ENCODE measurements at places on chromosomes 7 and 10.
A peak's percentile ranks its signal among the peaks of the same experiment; 100 is the strongest.

DNA sequence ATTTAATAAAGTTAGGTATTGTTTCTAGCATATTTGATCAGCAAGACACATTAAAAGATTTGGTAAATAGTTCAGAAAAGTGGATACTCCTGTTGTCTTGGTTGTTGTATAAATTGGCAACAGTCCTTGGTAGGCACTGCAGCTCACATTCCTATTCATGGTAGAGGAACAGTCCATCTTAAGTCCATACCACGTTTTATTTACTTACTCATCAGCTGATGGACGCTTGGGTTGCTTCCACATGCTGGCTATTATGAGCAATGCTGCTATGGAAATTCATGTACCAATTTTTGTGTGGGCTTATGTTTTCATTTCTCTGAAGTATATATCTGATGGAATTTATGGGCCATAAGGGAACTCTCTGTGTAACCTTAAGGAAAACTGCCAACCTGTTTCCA, 43.3 kb downstream of the C10orf120 start:
- no peak for DNase-seq

DNA sequence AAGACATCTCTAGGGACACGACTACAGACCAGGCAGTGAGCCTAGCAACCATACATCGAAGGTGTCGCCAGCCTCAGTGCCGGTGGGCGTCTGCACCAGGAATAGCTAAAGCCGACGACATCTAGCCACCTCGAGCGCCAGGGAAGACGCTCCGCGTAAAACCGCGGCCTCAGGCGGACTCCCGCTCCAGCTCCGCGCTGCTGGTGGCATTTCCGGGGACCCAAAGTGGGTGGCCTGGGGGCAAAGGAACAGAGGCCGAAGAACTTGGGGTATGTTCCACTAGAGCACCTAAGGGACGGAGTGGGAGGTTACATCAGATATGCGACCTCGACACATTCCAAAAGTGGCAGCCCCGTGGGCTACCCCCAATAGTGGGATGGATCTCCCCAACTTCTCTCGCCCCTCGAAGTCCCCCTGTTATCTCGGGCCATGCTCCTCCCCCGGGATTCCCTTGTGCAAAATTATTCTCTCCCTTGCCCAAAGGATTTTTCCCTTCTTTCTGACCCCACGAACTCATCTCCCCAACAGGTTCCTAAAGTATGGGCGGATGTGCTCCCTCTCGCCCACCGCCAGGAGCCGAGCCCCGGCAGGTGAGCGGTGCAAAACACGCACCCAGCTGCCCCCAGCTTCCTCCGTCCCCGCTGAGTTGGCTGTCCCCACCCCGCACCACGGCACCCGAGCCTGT, 1.2 kb downstream of the KCNMA1 start:
- no peak for DNase-seq

DNA sequence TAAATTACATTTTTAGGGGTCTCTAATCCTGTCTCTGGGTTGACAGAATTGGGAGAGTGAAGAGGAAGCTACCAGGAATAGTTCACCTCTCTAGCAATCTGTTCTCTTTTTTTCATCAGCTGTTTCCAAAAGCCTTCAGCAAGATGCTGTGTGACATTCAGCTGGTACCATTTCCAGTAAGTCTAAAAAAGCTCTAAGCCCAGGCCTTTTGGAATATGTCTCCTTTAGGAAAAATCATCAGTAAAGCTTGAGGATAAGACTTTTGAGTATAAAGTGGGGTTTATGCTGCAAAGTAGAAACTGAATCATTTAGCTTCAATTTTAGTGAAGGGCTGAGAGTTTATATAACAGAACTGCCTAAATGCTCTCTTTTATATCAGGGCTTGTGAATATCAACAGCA, 81.5 kb downstream of the CCNY start:
- no peak for DNase-seq

DNA sequence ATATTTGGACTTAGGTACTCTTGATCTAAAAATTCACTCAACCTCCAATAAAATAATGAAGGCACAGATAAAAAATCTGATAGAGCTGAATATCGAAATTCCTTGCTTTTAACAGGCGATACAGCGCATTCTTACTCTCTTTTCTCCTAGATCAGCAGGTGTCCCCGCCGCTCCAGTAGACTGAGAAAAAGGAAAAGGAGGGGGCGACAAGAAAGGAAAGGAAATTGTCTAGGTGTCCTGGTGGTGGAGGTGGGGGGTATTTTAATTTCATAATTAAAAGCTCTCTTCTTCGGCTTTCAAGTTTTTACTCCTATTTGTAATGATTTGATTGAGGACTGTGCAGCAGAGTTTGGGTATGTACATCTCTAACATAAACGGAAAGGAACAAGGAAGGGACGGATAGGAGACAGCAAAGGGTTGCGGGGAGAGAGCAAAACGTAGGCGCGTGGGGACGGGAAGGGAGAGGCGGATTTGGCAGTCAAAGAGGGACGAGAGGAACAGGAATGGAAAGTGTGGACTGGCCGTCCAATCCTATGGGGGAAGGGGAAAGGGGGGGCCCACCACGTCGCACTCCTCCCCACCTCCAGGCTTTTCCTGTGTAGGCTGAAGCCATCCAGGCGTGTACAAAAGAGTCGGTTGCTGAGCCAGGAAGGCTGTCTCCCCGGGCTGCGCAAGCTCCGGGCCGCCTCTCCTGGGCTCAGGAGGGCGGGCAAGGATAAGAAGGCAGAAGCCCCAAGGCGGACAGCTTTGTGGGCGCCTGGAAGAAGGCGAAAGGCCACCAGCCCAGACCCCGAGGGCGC, 875 bp upstream of the HECTD2 start:
- peak; percentile 26 for DNase-seq

DNA sequence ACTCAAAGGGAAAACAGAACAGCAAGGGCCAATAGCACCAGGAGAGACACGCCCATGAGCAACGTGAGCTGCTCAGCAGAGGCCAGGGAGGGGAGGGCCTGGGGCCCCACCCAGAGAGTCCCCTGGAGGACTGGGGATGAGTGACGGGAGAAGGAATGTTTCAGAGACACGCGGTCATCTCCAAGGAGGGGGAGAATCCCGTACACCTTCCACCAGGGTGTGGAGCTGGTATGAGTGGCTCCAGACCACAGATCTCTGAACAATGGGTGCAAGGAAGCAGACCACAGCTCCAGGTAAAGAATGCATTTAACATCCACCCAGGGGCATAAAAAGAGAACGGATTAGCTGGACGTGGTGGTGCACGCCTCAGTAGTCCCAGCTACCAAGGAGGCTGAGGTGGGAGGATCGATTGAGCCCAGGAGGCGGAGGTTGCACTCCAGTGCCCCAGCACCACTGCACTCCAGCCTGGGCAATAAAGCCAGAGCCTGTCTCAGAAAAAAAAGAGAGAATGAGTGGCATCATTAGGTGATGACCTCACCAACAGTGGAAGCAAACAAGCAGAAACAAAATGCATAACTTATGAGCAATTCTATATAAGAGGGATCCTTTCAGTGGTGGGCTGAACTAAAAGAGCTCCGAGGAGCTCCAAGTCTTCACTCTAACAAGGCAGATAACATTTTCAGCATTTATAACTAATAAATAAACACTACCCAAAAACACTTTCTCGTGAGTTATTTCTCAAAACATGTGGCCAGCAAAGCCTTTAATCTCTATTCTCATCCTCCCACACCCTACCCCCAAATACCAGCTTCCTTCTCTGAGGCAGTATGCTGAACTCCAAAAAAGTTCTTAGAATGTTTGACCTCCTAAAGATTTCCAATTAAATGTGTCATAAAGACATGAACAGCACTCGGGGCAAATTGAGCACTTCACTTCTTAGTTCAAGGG, 12.5 kb downstream of the PSAP start:
- no peak for DNase-seq

DNA sequence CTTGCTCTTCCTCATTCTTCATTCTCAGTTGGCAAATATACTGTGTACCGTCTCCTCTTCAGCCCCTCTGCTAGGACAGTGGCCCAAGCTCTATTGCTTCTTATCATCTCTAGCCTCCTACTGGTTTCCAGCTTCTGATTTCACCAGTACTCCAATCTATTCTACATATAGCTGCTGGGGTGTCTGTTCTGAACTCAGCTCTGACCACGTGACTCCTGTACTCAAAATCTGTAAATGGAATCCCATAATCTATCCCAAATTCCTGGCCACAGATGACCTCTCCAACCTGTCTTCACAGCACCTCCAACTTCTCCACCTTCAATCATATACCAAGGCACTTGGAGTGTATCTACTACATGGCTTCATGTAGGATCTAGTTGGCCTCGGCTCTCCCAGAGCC, 152.9 kb downstream of the NRCAM start:
- DNase-seq = no peak

DNA sequence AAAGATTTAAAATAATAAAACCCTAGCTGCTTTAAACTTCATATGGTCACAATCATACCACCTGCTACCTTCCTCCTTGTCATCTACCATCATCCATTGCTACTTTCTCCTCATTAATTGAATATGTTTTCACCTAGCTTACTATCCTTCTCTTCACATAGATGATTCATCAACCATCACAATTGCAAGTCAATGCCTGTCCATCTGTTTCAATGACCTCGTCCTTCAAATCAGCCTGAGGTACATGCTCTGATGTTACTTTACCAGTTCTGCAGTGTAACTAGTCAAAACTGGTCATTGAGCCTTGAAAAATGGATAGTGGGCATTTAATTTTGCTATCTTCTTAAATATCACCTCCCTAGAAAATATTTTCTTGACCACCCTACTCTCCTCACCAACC, 164.7 kb downstream of the SEMA3E start:
- DNase-seq = no peak

DNA sequence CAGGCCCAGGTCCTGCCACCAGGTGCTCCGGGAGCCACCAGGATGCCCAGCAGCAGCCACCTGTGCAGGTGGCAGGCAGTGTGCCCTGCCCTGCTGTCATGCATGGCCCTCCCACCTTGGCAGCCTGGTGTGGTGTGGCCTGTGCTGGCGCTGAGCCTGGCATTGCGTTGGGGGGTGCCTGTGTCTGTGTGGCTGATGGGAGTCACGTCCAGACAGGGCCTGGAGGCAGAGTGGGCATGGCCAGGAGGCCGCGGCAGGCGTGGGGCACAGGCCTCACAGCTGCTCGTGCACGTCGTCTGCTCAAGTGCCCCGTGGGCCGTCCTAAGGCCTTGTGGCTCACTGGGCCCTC, 8.7 kb downstream of the TTYH3 start:
- DNase-seq = no peak

All from GM18507 (cell line).